Pulmonary artery endothelial cell (primary cell): ENCODE measurements at places on chromosomes 2 and 18. TPM values are rescaled to one million over a fixed set of nuclear protein-coding genes. Genes with fewer than 3 reads are reported as not detected.

GRCh38 chr2:69781321-69782248 is 39.7 kb downstream of the ANXA4 start:
- no peak for DNase-seq

DNA sequence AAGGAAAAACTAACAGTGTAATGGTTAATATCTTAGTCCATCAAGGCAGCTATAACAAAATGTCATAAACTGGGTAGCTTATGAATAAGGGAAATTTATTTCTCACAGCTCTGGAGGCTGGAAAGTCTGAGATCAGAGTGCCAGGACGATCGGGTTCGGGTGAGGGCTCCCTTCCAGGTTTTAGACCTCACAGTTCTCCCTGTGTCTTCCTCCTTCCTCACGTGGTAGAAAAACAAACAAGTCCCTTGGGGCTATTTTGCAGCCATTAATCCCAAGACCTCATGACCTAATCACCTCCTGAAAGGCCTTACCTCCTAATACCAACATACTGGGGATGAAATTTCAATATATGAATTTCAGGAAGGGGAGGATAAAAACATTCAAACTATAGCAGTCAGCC is 455.9 kb downstream of the CNTNAP5 start:
- DNase-seq, result no peak

- no peak for DNase-seq
Measured at GRCh38 chr2:120740375-120740764, 4.7 kb downstream of the GLI2 start.

DNA sequence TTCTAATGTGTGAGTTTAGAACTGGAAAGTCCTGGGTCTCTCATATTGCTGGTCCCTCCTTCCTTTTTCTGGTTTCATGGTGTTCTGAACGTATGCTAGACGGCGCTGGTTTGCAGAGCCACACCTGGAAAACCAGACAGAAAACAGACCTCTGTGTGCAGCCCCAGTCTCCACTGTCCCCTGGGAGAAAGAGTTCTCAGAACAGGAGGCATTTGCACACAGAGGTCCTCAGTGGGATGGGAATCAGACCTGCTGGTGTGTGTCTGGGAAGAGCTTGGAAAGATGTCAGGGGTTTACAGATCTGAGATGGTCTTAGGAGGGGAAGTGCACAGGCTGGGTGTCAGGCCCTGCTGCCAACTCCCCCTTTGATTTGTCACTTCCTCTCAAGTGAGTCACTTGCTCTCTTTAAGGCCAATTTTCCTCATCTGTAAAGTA is 14.9 kb upstream of the MBP start:
- no peak for DNase-seq

GRCh38 chr2:121471532-121472469 is 58.9 kb upstream of the RNU4ATAC start:
- DNase-seq, result no peak

DNA sequence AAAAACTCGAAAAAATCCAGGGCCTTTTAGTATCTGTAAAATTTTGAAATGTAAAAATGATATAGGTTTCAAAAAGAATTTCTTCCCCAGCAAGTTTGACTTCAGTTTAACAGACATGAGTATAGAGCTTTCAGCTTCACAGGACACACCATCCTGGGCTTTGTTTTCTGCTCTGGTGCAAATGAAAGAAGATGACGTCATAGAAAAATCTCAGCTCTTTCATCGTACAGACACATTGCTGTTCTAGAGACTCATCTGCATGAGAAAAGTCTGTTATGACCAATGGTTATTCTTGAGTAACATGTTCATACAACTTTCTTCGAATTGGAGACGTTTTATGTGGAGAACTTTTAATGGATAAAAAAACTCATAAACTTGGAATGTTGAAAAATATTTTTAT is 111.7 kb upstream of the DYNAP start:
- no peak for DNase-seq

GRCh38 chr2:138626148-138626547 is 124.6 kb downstream of the SPOPL start:
- DNase-seq, result no peak

DNA sequence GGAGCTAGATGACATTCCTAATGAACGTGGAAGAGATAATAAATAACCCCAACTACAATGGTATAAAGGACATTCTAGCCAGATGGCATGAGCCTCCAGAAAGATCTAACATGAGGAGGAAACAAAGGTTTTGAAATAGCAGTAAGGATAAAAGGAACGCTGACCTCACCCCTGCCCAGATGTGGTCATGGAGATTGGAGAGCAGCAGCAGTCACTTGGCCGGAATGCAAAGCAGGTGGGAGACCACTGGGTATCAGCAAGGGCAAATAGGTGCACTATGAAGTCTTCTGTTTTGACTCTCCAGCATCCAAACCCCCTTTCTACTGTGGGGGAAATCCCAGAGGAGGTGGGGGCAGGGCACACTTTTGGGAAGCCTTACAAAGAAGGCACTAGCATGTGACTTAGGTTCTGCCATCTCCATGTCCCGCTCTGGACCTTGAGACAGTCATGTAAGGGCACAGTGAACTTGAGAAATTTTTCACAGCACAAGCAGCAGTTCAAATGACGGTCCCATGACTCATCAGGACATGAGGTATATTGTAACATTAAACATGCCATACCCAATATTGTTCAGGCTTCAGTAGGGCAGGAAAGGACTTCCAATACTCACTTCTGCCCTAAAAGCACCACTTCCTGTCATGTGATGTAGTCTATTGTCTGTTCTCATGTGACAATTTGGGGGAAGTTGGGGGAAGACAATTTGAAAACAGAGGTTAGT is 55.2 kb downstream of the METTL4 start:
- DNase-seq, result peak; percentile 95

GRCh38 chr2:232502911-232503808 is 15.5 kb upstream of the ECEL1 start:
- no peak for DNase-seq

- DNase-seq, result no peak
Measured at GRCh38 chr18:13266218-13267100, 47.9 kb downstream of the LDLRAD4 start.

- DNase-seq, result no peak
Measured at GRCh38 chr2:224038049-224038829, 847 bp downstream of the SERPINE2 start.

- no peak for DNase-seq
Measured at GRCh38 chr18:43277164-43277600, at the start of gene SYT4. SYT4 (minus strand) TSS chr18:43277490; CDS start chr18:43277281, 209 bp downstream.

DNA sequence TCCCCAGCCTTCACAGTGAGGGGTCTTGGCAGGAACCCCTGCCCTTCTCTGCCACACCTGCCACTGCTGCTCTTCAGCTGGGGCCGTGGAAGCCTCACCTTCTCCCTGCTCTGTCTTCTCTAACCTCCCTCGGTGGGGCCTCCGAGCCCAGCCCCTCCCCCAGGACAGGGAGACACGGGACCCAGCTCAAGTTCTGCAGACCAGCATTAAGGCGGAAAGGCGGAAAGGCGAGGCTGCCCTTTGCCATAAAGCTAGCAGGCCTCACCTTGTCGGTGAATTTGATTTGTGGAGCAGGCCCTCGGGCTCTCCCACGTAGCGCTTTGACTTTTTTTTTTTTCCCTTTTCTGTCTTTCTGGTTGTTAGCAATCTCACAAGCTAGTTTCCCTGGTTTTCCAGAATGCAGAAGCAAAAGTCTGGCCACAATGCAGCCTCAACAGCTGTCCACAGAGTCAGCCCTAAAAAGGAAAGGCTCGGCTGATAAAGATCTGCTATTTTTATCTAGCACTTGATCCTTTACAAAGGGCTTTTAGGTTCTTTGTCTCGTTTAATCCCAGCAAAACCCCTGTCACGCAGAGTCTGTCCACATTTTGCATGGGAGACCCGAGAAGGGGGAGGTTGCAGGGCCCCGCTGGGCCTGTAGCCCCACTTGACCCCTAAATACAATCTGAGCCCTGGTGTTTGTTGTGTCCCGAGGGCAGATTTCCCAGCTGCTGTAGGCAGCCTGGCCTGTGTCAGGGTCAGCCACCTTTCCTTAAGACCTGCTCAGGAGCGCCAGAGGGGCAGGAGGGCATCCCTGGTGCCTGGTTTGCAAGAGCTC is 6.0 kb downstream of the ITM2C start:
- no peak for DNase-seq

DNA sequence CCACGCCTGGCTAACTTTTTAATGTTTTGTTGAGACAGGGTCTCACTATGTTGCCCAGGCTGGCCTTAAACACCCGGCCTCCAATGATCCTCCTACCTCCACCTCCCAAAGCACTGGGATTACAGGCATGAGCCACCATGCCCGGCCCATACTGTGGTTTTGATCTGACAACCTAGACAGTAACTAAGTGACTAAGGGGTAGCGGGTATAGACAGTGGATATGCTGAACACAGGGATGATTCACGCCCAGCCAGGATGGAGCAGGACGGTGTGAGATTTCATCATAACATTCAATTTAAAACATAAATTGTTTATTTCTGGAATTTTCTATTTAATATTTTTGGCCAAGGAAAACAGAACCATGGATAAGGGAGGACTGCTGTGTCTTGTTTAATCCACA is 36.0 kb upstream of the YPEL5 start:
- no peak for DNase-seq

DNA sequence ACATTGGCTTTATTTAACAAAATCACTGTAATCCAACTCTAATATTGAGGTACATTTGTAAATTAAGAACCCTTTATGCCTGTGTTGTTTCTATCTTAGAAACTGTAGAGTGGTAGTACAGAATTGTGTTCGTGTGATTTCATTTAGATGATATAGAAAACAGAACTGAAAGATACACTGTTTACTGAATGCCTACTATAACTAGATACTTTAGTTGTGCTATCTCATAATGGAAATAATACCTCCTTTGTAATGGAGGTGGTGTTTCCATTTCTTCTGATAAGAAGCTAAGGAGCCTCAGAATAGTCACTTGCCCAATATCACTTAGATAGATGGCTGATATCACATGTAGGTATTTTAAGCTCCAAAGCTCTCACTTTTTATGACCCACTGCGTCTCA is 62.5 kb upstream of the UBXN4 start:
- DNase-seq, result no peak

GRCh38 chr2:58939388-58939787 is 698.3 kb upstream of the FANCL start:
- DNase-seq, result no peak

- DNase-seq, result no peak
Measured at GRCh38 chr2:60834270-60834717, 47.1 kb upstream of the REL start.

DNA sequence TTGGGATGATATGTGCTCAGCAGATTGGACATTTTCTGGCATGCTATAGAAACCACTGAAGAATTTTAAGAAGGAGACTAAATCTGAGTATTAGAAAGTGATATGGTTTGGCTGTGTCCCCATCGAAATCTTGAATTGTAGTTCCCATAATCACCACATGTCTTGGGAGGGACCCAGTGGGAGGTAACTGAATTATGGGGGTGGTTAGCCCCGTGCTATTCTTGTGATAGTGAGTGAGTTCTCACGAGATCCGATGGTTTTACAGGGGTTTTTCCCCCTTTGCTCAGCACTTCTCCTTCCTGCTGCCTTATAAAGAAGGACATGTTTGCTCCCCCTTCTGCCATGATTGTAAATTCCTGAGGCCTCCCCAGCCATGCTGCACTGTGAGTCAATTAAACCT is 535.9 kb upstream of the VRK2 start:
- DNase-seq, result no peak

- DNase-seq, result peak; percentile 4
Measured at GRCh38 chr2:54106631-54107454, 8.6 kb upstream of the ACYP2 start.

GRCh38 chr2:101775092-101775491 is 77.6 kb downstream of the MAP4K4 start:
- no peak for DNase-seq

DNA sequence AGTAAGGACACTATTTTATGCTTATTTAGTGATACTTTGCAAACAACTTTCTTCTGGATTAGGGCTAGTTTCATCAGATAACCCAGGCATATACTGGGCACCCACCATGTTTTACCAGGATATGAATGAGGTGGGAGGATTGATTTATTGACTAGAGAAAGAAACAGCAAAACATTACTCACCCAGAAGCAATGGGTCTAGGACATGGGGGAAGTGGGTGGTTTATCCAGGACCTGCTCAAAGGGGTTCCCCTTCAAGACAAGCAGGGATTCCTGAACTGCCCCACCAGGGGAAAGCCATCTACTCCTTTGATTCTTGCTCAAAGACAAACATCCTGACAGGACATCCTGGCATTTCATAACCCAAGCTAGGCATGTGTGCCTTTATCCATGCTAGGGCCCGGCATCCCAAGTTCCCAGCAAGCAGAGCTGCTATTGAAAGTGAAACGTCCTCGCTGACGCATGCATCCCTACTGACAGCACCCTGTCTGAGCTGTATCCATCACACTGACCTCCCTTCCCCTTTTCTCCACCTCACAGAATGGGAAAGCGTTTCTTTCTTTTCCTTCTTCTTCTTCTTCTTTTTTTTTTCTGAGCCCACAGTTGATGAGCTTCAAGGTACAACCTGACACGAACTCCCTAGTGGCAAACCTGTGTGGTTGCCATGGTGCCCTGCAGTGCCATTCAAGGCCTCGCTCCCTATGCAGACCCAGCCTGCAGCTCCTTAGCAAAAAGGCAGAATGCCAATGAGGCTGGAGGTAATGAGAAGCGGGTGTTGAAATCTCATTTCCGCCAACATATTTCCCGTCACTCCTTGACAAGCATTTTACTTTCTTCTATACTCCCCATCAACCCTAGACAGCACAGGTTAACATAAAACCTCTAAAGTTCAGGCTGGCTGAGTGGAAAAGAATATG is 70.5 kb downstream of the CLHC1 start:
- peak; percentile 24 for DNase-seq

- DNase-seq, result no peak
Measured at GRCh38 chr18:72201032-72201431, 343.1 kb downstream of the CBLN2 start.

GRCh38 chr2:60641811-60642788 is 88.6 kb upstream of the BCL11A start:
- DNase-seq, result peak; percentile 3

DNA sequence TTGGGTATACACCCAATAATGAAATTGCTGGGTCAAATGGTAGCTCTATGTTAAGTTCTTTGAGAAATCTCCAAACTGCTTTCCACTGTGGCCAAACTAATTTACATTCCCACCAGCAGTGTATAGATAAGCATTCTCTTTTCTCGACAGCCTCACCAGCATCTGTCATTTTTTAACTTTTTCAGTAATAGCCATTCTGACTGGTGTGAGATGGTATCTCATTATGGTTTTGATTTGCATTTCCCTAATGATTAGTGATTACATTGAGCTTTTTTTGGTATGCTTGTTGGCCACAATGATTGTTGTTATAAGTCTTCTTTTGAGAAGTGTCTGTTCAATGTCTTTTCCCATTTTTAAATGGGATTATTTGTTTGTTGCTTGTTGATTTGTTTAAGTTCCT is 50.4 kb upstream of the EPAS1 start:
- DNase-seq, result no peak

The COL5A2 gene
- 188 and 239 TPM in 2 replicates for total RNA-seq

The MAP3K19 gene
- total RNA-seq, result not detected in 2 replicates

The TWIST2 gene
- 5.4 and 13.2 TPM in 2 replicates for total RNA-seq

The ABCG8 gene
- total RNA-seq, result not detected in 2 replicates

The REEP1 gene
- 0.25 and 0.26 TPM in 2 replicates for total RNA-seq

The SLC9A2 gene
- 0.04 TPM in 1 of 2 replicates, not detected in the other for total RNA-seq

The DTNA gene
- total RNA-seq, result 5.7 and 10.0 TPM in 2 replicates

The ARHGAP25 gene
- total RNA-seq, result 1.5 and 1.7 TPM in 2 replicates

The C2orf15 gene
- 0.07 and 0.28 TPM in 2 replicates for total RNA-seq
